Lower lobe of right lung (tissue), 2 donors: ENCODE measurements at places on chromosomes 3 and 15. TPM values are rescaled to one million over a fixed set of nuclear protein-coding genes. Genes with fewer than 3 reads are reported as not detected.
A peak's percentile ranks its signal among the peaks of the same experiment; 100 is the strongest.

- DNase-seq: no peak
Measured at GRCh38 chr15:56207092-56207491, 36.6 kb downstream of the RFX7 start.

DNA sequence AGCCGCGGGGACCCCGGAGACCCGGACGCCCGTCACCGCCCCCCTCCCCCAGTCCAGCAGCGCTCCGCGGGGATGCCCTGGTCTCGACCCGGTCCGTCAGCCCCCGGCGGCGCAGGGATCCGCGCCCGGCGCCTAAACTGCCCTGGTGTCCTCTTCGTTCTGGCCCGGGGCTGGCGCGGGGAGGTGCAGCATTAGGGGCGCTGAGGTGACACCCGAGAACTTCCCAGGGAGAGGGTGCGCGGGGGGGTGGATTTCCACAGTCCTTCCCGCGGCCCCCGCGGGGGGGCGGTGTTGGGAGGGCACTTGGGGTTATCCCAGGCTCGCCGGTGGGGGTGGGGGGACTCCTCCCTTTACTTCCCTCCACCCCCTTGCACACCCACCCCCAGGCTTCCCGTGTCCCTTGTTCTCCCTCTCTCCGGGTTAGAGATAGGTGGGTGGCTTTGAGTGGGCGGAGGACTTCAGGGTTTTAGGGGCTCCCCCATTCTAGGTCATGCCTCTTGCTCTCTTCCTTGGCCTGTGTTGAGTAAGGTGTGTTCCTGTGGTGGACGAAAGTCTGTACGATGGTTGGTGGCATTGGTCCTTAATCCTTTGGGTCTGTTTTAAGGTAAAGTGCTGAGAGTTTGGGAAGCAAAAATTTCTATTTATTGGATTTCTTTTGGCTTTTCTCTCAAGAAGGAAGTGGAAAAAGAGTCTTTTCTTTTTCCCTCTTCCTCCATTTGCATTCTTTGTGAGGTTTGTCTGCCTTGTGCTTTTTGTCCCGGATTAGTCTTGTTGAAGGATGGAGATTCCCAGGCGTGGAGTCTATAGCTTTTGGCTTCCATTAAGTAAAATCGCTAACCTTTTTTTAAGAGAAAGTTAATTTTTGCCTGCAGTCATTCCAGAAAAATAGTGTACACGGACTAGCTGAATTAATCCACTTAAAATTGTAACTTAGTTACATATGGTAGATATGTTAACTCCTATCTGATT lies 811 bp downstream of the SKIL start:
- peak; percentile 92 for DNase-seq

DNA sequence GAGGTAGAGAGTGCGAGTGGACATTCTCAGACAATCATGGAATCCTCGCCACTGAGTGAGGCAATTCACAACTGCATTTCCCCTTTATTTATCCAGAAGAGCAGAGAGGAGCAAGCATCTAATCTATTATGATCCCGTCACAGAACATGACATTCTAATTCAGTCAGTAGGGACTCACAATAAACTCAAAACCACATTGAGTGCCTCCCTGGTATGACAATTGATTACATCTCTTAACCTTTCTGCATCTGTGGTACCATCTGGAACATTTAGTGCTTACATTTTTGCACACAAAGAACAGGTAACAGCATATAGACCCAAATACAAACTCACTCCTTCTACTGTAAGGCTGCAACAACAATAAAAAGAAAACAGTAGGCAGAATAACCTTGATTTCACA lies 517.2 kb downstream of the GBE1 start:
- no peak for DNase-seq

GRCh38 chr3:56823421-56823926 lies 21.7 kb upstream of the ARHGEF3 start:
- no peak for DNase-seq

- DNase-seq: peak; percentile 98
Measured at GRCh38 chr3:129626744-129627349, 20.4 kb upstream of the PLXND1 start.

DNA sequence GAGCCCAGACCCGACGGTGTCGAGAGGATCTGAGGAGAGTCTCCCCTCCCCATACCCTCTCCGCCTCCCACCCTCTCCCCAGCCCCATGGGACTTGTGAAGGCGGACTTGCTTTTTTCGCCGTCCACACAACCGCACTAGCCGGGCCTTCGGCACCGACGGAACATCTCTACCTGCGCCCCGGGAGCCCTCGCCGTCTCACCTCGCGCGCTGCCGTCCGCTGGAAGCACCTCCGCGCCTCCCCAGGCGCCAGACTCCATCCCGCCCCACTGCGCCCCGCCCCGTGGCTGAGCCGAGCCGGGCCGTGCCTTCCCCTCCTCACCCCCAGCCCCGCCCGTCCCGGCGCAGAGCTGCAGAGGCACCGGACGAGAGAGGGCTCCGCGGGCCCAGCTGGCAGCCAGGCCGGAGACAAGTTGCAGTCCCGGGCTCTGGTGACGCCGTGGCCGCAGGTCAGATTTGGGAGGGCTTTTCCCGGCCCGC lies at the start of the genes DUOX1 and DUOXA1:
Gene DUOX1 (plus strand): TSS at position 344 of the 479 bp plus-strand sequence. CDS start 1,973 bp downstream, outside the sequence.
Gene DUOXA1 (minus strand): TSS at position 229 of the 479 bp plus-strand sequence. CDS start 6,865 bp downstream, outside the sequence.
- DNase-seq: peak; percentile 87

DNA sequence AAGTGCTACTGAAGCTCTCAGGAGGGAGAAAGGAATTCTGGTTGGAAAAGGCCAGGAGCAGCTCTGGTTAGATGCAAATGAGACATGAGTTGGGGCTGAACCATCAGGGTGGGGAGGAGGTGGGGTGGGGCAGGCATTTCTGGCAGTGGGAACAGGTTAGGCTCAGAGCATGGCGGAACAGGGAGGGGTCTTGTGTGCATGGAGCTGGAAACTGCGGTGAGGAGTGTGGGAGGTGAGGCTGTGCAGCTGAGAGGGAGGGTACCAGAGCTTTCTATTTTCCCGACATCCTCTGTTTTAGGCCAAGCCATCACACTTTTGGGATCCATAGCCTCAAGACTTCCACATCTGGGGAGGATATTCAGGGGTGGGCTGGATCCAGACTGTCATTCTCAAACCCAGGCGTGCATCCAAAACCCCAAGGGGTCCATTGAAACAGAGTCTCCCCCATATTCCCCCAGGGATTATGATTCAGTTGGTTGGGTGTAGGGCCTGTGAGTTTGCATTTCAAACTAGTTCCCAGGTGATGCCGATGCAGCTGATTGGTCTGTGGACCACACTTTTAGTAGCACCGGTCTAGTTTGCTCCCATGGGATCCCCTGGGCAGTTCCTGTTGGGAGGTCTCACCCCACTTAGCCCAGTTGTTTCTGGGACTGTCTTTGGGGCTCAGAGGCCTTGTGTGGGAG lies 100.9 kb upstream of the TLE3 start:
- DNase-seq: no peak

- no peak for DNase-seq
Measured at GRCh38 chr3:42424911-42425310, 14.5 kb upstream of the LYZL4 start.

GRCh38 chr3:161217496-161217895 lies 3.6 kb upstream of the NMD3 start:
- DNase-seq: no peak

- DNase-seq: no peak
Measured at GRCh38 chr3:158846803-158847451, 45.1 kb downstream of the MFSD1 start.

DNA sequence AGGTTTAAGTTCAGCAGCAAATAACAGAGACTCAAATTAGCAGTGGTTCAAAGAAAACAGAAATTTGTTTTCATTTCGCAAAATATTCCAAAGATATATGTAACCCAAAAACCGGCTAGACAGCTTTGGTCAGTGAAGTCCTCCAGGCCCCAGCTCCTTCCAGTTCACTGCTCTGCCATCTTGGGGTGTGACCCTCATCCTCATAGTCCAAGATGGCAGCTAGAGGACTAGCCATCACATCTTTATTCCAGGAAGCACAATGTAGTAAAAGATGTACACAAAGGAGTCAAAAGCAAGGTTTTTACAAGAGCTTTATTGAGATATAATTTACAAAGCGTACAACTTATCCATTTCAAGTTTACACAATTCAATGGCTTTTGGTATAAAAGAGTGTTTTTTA lies 107.1 kb downstream of the LIPC start:
- no peak for DNase-seq

DNA sequence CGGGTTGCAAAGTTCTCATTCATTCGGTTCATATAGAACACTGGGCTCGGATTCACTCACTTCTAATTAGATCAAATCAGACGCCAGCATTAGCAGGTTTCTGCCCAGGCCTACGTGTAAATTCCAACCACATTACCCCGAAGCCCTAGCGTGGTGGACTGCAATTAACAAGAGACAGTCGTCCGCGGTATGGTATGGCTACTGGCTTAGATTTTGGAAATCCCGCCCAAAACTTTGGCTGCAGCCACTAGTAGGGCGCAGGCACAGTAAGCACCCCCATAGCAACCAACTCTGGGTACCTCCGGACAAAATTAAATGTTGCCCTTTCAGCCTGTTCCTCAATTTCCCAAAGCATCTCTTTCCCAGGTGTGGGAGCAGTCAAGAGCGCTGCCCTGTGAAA lies 771 bp downstream of the RARRES1 start:
- DNase-seq: no peak

- DNase-seq: no peak
Measured at GRCh38 chr3:30114918-30115317, 491.5 kb upstream of the TGFBR2 start.

GRCh38 chr15:99002226-99002625 lies 5.4 kb downstream of the PGPEP1L start:
- no peak for DNase-seq

GRCh38 chr15:51076524-51077220 lies 18.0 kb downstream of the TNFAIP8L3 start:
- DNase-seq: no peak

DNA sequence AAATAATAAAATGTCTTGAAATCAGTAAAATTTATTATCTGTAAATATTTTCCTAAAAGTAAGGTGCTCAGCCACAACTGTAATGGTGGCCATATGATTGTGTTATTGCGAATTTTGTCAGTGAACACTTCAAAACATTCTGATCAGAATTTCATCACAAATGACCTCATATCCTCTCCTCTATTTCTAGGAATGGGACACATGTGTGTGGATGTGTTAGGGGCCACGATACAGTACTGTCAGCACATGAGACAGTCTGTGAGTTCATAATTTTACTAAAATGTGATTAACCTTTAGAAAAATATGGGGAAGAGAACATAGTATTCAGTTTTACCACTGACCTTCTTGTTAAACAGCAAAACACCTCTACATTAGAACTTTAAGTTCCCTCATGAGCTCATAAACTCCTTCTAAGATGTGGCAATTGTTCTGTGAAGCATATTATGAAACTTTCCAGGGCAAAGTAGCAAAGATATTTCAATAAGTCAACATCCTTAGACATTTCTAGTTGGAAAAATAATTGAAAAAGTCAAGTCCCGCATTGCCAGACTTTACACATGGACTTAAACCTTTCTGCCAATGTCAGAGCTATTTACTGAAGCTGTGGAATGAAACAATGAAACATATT lies 158.2 kb upstream of the ABI3BP start:
- no peak for DNase-seq

- no peak for DNase-seq
Measured at GRCh38 chr3:27623085-27623753, 98.9 kb downstream of the EOMES start.

The STAC gene
- 51.4 TPM for total RNA-seq

The MUC13 gene
- total RNA-seq: 0.18 TPM

The FYTTD1 gene
- total RNA-seq: 37.7 TPM

The P3H2 gene
- total RNA-seq: 61.9 TPM

The PAQR5 gene
- total RNA-seq: 30.6 TPM

The AGBL1 gene
- 12.0 TPM for total RNA-seq

The NR2F2 gene
- 50.6 TPM for total RNA-seq

The GPR27 gene
- 2.6 TPM for total RNA-seq

The TYRO3 gene
- 17.3 TPM for total RNA-seq

The CLSTN2 gene
- total RNA-seq: 4.5 TPM

The IL16 gene
- total RNA-seq: 34.6 TPM

The ZSCAN29 gene
- total RNA-seq: 24.3 TPM
